Spinal cord (tissue), 10 donors: ENCODE measurements at places on chromosomes 12 and 14. TPM values are rescaled to one million over a fixed set of nuclear protein-coding genes. Genes with fewer than 3 reads are reported as not detected.

- H3K36me3 ChIP-seq = no peaks in the 10 kb centered on the region
- no peaks in the 10 kb centered on the region for H3K4me1 ChIP-seq
- H3K4me3 ChIP-seq = no peak overlapping the region
- DNase-seq = no peak
- H3K27ac ChIP-seq = no peak overlapping the region
Observed at GRCh38 chr12:25501549-25501948, 51.5 kb downstream of the LMNTD1 start.

The TMEM233 gene
- 23.7 TPM for total RNA-seq

DNA sequence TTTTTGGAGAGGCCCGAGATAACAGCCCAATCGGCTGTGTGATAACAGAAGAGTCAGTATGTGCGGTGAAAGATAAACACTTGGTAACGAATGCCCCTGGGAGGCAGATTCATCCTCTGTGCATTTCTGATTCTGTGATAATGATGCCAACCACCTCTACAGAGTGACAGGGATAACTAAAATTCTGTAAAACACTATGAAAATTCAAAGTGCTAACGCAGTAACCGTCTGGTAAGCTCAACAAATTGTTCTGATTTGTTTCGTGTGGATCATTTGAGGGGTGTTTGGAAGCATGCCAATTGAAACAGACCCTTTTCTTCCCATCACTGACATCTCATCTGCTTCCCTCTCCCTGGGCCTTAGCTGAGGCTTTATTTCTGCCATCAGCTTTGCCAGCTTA, 76.3 kb downstream of the ESR2 start:
- H3K4me3 ChIP-seq = no peak overlapping the region
- peaks cover 64% of the 10 kb centered on the region for H3K36me3 ChIP-seq
- H3K4me1 ChIP-seq = peaks cover 8% of the 10 kb centered on the region
- H3K27ac ChIP-seq = no peak overlapping the region

The PCED1B gene
- total RNA-seq = 0.55 TPM

GRCh38 chr12:120653611-120654010, 13.2 kb downstream of the CABP1 start:
- peaks cover 14% of the 10 kb centered on the region for H3K36me3 ChIP-seq
- H3K27ac ChIP-seq = no peak overlapping the region
- no peak for DNase-seq
- no peak overlapping the region for H3K4me3 ChIP-seq

- no peak overlapping the region for H3K4me3 ChIP-seq
- no peak overlapping the region for H3K27ac ChIP-seq
- no peaks in the 10 kb centered on the region for H3K27me3 ChIP-seq
Observed at GRCh38 chr12:31594681-31595080, 3.7 kb upstream of the DENND5B start.

DNA sequence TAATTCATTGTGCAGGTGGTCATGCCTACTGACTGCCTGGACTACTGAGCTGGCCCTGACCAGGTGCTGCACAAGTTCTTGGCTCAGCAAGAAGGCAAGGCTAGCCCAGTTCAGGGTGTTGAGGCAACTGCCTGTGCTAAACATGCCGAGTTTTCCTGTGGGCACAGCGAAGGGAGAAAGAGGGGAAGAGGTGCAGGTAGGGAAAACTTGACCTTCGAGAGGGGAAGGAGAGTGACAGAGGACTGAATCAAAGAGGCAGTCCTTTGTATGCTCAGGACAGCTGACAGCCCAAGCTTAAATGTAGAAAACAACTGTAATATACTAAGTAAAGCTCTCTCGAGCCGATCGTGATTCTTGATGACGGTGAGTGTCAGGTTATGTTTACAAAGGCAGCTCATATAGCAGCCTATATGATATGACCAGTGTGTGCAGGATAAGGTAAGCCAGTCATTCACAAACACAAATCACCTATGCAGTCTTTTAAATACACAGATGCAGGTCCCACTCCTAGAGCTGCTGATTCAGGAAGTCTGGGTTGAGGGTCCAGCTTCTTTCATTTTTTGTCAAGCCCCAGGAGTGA, 2.6 kb downstream of the IRAK3 start:
- peaks cover 11% of the 10 kb centered on the region for H3K27me3 ChIP-seq
- H3K4me3 ChIP-seq = no peak overlapping the region
- no peak for DNase-seq

The B3GNT4 gene
- total RNA-seq = 1.3 TPM

The CLEC1B gene
- 0.50 TPM for total RNA-seq

DNA sequence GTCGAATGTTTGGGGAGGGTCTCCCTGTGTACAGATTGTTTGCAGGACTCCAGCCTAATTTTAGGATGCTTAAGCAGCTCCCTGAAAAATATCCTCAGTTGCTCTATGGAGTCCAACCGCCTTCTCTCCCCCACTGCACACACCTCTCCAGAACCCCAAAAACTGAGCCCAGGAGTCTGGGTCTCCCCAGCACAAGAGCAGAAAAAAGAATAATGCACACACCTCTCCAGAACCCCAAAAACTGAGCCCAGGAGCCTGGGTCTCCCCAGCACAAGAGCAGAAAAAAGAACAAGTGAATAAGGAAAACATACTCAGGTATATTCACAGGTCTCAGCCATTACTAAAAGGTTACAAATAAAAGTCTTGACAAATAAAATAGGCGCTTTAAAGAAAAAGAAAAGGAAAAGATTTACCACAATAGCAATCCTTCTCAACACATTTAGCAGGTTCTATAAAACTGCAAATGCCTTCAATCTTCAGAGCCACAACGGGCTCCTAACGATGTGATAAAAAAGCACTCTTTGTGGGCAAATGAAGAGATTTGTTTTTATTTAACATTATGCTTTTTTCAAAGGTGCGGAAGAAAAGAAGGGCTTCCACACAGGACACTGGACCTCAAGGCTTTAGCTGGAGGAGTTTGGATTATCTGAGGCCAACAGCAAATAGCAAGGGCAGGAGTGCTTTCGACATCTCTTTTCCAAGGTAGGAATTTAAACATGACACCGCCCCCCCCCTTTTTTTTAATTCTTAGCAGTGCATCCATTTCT, 8.2 kb downstream of the BCL11B start:
- H3K4me1 ChIP-seq = peaks cover 43% of the 10 kb centered on the region
- peaks cover 40% of the 10 kb centered on the region for H3K27me3 ChIP-seq
- H3K36me3 ChIP-seq = no peaks in the 10 kb centered on the region
- H3K4me3 ChIP-seq = no peak overlapping the region
- DNase-seq = no peak
- H3K27ac ChIP-seq = no peak overlapping the region

GRCh38 chr12:68036642-68037041, 47.4 kb downstream of the IFNG-AS1 start:
- DNase-seq = no peak
- no peaks in the 10 kb centered on the region for H3K27me3 ChIP-seq
- H3K36me3 ChIP-seq = no peaks in the 10 kb centered on the region
- H3K4me3 ChIP-seq = no peak overlapping the region

DNA sequence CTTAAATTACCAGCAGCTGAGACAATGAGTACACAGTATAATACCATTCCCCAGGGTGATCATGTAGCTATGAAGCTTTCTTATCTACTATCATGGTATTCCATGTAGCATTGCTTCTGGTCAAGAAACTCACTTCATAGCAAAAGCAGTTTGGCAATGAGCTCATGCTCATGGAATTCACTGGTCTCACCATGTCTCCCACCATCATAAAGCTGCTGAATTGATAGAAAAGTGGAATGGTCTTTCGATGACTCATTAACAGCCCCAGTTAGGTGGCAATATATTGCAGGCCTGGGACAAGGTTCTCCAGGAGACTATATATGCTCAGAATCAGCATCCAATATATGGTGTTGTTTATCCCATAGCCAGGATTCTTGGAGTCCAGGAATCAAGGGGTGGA, 553.7 kb downstream of the FOXG1 start:
- no peaks in the 10 kb centered on the region for H3K36me3 ChIP-seq
- H3K27me3 ChIP-seq = no peaks in the 10 kb centered on the region
- no peaks in the 10 kb centered on the region for H3K4me1 ChIP-seq

The FKBP3 gene
- total RNA-seq = 71.1 TPM

GRCh38 chr12:53505555-53506449, 1.5 kb downstream of the NPFF start:
- DNase-seq = no peak
- H3K4me1 ChIP-seq = peaks cover 30% of the 10 kb centered on the region
- peaks cover 50% of the 10 kb centered on the region for H3K36me3 ChIP-seq
- H3K27ac ChIP-seq = no peak overlapping the region

- H3K4me3 ChIP-seq = peak overlapping the region; percentile 75
- peaks cover 21% of the 10 kb centered on the region for H3K4me1 ChIP-seq
- no peak for DNase-seq
Observed at GRCh38 chr14:93185349-93185720, 218 bp downstream of the LYSET start.

DNA sequence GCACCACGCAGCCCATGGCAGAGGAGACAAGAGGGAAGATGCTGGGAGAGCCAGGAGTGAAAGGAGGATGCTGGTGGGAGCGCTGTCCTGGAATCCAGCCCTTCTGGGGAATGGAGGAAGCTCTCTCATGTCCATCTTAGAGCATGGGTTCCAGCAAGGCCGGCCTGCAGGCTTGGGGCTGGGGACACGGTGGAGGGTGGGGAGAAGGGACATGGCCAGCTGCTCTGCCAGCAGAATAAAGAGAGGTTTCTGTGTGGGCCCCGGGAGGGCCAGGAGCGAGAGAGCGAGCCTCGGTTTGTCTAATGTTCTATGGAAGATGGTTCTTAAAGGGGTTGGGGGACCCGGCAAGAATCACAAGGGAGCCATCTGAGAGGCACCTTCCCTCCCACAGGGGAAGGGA, 60.2 kb downstream of the RIMBP2 start:
- no peak overlapping the region for H3K4me3 ChIP-seq
- DNase-seq = no peak
- H3K4me1 ChIP-seq = peaks cover 27% of the 10 kb centered on the region
- H3K27ac ChIP-seq = no peak overlapping the region

GRCh38 chr12:28891126-28891525, 258.0 kb upstream of the FAR2 start:
- no peaks in the 10 kb centered on the region for H3K36me3 ChIP-seq
- no peak overlapping the region for H3K4me3 ChIP-seq
- no peaks in the 10 kb centered on the region for H3K27me3 ChIP-seq
- H3K27ac ChIP-seq = no peak overlapping the region
- H3K4me1 ChIP-seq = no peaks in the 10 kb centered on the region
- DNase-seq = no peak

GRCh38 chr14:31388687-31389413, 31.5 kb downstream of the HEATR5A start:
- no peak overlapping the region for H3K27ac ChIP-seq
- peaks cover 16% of the 10 kb centered on the region for H3K36me3 ChIP-seq
- no peaks in the 10 kb centered on the region for H3K4me1 ChIP-seq
- H3K4me3 ChIP-seq = no peak overlapping the region
- no peak for DNase-seq
- no peaks in the 10 kb centered on the region for H3K27me3 ChIP-seq

GRCh38 chr14:73245480-73246325, 8.4 kb downstream of the PAPLN start:
- H3K27ac ChIP-seq = no peak overlapping the region
- peaks cover 21% of the 10 kb centered on the region for H3K4me1 ChIP-seq
- DNase-seq = no peak
- H3K4me3 ChIP-seq = peak overlapping the region; percentile 22
- H3K27me3 ChIP-seq = peaks cover 49% of the 10 kb centered on the region
- no peaks in the 10 kb centered on the region for H3K36me3 ChIP-seq

DNA sequence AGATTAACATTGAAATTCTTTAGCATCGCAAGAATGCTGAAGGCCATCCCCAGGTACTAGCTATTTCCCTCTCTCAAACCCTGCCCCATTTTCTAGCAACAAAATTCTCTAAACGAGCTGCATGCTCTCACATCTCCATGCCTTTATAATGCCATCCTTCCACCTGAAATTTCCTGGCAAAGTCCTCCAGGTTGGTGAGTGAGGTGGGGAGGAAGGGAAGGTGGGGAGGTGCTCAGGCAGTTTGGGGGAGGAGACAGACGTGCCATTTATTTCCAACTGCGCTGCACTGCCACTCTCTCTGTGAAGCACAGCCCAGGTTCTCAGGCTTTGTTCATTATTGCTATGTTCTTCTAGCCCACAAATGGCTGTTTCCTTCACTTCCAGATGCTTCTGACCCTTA, 208.4 kb downstream of the PAWR start:
- no peak overlapping the region for H3K4me3 ChIP-seq
- H3K4me1 ChIP-seq = no peaks in the 10 kb centered on the region
- H3K27me3 ChIP-seq = no peaks in the 10 kb centered on the region
- H3K27ac ChIP-seq = no peak overlapping the region
- peak; percentile 25 for DNase-seq
- H3K36me3 ChIP-seq = no peaks in the 10 kb centered on the region

DNA sequence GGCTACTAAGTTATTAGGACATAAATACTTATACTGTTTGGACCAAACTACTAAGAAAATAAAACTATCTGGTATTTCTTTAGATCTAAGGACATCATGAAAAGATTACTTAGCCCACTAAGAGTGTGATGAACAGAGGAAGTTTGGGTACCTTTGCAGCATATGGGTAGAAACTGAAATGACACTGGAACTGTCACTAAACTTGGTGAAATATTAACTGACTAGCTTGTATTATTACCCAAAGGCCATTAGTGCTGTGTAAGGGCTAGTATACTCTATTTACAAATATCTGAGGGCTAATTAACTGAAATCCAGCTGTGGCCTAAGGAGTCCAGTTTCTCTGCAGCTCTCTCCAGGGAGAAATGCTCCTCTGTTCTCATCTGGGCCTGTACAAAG, 45.5 kb downstream of the PAWR start:
- no peak for DNase-seq
- no peaks in the 10 kb centered on the region for H3K36me3 ChIP-seq
- H3K27ac ChIP-seq = no peak overlapping the region
- H3K27me3 ChIP-seq = no peaks in the 10 kb centered on the region
- no peaks in the 10 kb centered on the region for H3K4me1 ChIP-seq
- H3K4me3 ChIP-seq = no peak overlapping the region

The CD27 gene
- 0.50 TPM for total RNA-seq

- peaks cover 61% of the 10 kb centered on the region for H3K27me3 ChIP-seq
- H3K36me3 ChIP-seq = no peaks in the 10 kb centered on the region
- DNase-seq = no peak
Observed at GRCh38 chr12:65123435-65124063, 2.4 kb upstream of the WIF1 start.

The LTB4R gene
- 2.8 TPM for total RNA-seq

The DNAAF2 gene
- 9.0 TPM for total RNA-seq

DNA sequence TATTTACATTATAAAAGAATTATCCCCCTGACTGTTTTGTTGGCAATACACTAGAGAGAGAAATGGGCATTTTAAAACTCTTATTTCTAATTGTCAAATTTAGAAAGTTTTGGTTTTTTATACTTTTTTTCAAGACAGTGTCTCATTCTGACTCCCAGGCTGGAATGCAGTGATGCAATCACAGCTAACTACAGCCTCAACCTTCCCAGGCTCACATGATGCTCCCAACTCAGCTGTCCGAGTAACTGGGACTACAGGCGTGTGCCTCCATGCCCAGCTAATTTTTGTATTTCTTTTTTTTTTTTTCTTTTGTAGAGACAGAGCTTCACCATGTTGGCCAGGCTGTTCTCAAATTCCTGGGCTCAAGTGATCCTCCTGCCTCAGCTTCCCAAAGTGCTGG, 8.3 kb upstream of the OR11H6 start:
- no peaks in the 10 kb centered on the region for H3K4me1 ChIP-seq
- no peaks in the 10 kb centered on the region for H3K27me3 ChIP-seq
- no peaks in the 10 kb centered on the region for H3K36me3 ChIP-seq
- DNase-seq = no peak
- H3K27ac ChIP-seq = no peak overlapping the region
